ENCODE measurements at places on chromosomes 7 and 10. TPM values are rescaled to one million over a fixed set of nuclear protein-coding genes. Genes with fewer than 3 reads are reported as not detected.

Gene EPO
- 0.22 TPM for total RNA-seq

Gene SPDYE2B
- total RNA-seq, result not detected

Gene TRIM73
- total RNA-seq, result 4.7 TPM

Gene PNLIP
- not detected for total RNA-seq

Gene ASB10
- total RNA-seq, result not detected

Gene CALML5
- total RNA-seq, result not detected

Gene CPN1
- not detected for total RNA-seq

Gene LIPN
- not detected for total RNA-seq

Gene TDRD1
- 0.13 TPM for total RNA-seq

Gene FHIP2A
- total RNA-seq, result 20.0 TPM

Data from CD8-positive, alpha-beta memory T cell (primary cell).